ENCODE measurements at places on chromosomes 6 and 20.

DNA sequence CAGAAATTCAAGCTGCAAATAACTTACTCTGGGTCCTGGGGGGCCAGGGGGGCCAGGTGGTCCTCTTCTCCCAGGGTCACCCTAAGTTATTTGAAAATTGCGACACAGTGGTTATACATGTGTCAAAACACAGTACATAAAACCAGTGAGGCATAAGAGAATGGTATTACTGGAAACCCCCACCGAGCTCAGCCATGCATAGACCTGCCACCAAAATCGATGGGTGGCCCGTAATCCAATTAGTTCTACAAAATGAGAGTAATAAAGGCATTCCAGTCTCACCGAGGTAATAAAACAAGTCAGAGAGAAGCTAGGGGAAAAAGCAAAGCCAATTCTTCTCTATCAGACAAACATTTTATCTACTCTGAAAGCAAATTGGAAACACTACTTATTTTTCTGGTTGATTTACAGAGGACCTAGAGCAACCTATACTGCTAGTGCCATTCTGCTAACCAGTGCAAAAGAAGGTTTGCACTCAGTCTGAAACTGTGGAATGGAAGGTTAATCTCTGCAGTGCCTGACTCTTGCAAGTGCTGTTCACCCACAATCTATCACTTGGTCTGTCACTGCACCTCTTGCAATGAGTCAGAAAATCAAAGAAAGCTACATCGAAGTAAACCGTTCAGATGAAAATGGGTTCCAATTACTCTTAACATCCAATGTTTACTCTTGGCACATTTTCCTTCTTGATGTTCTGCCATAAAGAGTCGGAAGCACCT is 32.4 kb downstream of the COL9A1 start:
- DNase-seq: no peak

- no peak for DNase-seq
Measured at GRCh38 chr6:72649032-72649984, 27.4 kb downstream of the KCNQ5 start.

- DNase-seq: no peak
Measured at GRCh38 chr20:12219798-12220197, 302.1 kb downstream of the BTBD3 start.

DNA sequence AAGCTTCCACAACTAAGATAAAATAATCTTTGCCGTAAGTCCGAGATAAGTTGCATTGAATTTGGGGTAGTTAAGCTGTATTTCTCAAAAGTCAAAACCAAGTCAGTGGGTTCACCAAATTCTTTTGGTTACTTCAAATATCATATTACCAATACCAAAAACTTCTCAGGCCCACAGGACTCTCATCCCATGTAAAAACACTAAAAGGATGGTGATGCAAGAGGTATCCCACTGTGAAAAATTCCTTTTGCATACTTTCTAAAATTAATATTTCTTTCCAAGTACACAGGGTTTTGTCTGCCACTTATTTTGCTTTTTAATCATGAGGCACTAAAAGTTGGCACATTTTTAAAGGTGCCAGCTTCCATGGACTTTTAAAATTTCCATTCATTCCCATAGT is 151.3 kb downstream of the GJA10 start:
- no peak for DNase-seq

- DNase-seq: no peak
Measured at GRCh38 chr6:158369241-158369640, 57.0 kb downstream of the TULP4 start.

DNA sequence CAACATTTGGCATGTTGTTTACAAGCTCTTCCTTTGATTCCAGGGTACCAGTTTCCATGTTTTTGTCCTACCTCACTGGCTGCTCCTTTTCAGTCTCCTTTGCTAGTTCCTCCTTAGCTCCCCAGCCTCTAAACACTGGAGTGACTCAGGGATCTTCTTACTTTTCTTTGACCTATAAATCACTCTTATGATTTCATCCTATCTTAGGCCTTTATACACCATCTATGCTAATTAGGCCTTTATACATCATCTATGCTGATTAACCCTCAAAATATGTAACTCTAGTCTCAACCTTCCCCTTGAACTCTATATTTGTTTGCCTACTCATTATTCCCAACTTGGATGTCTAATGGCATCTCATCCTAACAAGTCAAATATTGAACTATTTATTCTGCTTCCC is 9.5 kb downstream of the TMEM30A start:
- DNase-seq: no peak

- no peak for DNase-seq
Measured at GRCh38 chr6:89530982-89531381, 98.0 kb downstream of the ANKRD6 start.

DNA sequence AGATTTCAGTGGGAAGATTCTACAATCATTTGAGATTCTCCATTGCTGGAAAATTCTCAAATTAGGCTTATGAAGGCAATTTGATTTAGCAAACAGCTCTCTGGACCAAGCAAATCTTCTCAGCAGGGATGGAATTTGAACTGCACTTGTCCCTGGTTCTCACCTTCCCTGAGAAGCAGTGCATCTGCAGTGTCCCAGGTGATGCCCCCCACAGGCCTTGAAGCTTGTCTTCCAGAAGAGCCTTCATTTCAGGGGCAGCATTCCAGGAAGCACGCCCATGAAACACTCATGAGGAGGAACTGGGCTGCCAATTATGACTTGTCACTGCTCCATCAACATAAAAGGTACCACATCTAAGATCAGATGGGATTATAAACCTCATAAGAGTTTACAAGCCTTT is 82.8 kb upstream of the HDAC2 start:
- no peak for DNase-seq

- no peak for DNase-seq
Measured at GRCh38 chr6:37709932-37710555, 12.4 kb upstream of the MDGA1 start.

DNA sequence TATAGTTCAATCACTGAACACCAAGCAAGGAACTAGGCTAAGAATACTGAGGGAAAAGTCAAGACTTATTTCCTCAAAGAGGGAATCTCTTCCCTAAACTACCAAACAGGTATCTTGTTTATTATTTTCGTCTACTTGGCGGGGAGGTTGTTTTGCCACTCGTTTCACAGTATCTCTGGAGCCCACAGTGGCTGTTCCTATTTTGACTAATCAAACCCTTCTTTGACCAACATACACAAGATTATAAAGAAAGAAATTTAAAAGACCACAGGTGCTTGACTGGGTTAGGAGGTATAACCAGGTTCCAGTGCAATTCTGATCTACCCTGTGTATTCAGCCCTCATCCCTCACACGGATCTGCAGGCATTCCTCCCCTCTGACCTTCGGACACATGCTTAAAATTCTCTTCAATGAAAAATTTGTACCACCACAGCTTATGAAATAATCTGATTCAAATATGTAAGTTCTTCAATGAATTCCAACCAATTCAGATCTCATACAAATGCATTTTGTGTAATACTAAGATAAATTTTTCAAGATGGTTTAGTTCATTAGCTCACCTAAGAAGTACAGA is 5.9 kb downstream of the MAN1A1 start:
- no peak for DNase-seq

GRCh38 chr6:129789974-129790373 is 71.1 kb downstream of the TMEM244 start:
- no peak for DNase-seq

- DNase-seq: no peak
Measured at GRCh38 chr6:52417675-52418111, 2.4 kb upstream of the EFHC1 start.

DNA sequence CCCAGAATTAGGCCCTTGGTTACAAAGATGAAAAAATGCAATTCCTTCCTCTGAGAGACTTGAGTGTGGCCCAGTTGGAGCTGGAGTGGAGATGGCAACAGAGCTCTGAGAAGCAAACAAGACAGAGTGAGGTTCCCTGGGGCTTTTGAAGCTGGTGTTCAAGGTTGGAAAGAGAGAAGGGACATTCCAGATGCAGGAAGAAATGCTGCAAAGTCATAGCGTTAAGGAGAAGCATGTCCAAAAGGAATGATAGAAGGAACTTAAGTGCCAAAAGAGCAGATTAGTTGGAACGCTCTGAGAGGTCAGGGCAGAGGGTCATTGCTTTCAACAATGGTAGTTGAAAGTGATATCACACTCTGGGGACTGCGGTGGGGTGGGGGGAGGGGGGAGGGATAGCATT is 251.8 kb downstream of the TBC1D7 start:
- DNase-seq: no peak

GRCh38 chr6:3251462-3252314 is 7.1 kb upstream of the PSMG4 start:
- no peak for DNase-seq

DNA sequence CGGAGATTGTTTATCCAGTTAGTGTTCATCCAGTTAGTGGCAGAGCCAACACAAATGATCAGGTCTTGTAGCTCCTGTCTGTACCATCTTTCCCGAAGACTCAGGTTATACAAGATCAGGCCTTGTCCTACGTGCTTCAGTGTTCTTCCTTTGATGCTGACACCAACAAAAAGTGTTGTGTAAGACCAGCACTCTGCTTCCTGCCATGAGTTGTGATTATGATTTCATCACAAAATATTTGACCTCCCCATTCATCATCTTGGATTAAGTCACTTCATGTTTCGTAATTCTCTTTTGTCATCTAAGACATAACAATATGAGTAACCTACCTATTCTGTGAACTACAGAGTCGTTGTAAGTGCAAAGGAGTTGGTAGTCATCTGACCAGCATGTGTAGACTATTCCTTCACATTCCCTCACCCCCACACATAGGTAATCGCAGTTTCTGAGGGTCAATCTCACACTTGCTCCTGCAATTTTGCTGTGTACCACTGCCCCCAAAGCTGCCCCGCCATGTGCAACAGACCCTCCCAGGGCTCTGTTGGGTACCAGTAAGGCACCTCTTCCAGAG is 135.6 kb upstream of the SLC22A23 start:
- no peak for DNase-seq

GRCh38 chr20:63100174-63100925 is 93.6 kb upstream of the BHLHE23 start:
- no peak for DNase-seq

DNA sequence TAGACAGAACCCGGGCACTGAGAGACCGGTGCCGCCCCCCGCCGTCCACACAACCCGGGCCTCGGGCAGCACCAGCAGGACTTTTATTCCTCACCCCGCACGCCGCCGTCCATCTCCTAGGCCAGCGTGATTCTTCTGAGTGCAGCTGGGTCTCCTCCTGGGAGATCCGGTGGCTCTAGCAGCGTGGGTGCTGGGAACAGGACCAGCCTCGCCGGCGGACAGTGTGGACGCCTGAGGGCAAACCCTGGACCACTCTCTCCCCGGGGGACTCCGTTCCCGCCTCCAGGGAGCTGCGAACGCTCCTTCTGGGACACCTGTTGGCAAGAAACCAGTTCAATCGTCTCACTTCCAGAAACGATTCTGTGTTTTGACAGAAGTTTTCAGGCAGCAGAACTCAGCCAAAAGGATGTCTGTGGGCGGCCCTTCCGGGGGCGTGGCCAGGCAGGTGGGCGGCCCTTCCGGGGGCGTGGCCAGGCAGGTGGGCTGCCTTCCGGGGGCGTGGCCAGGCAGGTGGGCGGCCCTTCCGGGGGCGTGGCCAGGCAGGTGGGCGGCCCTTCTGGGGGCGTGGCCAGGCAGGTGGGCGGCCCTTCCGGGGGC is 130.7 kb downstream of the DLL1 start:
- no peak for DNase-seq

DNA sequence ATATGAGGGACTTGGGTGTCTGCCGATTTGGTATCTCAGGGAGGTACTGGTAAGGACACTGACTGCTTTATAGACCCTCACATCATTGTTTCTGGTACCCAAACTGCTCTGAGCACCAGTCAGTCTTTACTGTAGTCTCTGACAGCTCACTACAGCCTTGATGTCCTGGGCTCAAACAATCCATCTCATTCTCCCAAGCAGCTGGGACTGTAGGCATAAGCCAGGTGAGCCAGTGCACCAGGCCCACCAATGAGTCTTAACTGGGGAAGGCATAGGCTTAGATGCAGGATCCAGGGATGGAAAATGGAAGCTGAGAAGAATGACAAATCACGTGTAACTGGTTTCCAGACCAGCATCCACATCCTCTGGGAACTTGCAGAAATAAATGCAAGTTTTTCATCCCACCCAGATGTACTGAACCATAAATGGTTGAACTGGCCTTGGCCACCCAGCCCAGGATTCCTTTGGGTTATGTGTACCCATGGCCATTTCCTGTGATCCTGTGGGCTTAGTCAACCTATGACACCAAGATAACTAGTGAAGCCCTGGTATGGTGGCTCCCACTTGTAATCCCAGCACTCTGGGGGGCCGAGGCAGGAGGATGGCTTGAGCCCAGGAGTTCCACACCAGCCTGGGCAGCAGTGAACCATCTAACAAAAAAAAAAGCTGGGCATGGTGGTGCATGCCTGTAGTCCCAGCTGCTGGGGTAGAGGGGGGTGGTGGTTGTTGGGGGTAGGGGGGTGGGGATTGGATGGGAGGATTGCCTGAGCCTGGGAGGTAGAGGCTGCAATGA is 5.8 kb downstream of the TUBB start:
- DNase-seq: no peak

DNA sequence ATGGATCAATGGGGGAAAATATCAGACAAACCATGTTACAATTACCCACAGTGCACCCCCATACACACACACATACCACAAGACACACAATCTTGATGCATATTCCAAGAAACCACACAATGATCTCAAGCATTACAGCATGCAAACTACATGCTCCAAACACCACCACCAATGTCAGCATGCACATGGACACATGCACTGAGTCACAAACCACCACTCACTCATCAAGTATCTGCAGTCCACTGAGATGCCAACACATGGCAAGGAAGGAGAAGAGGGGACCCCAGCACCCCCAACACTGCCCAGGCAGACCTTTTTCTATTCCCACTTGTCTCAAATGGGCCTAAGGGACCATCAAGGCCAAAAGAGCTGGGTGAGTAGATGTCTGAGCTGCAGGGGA is 91.6 kb downstream of the PREX1 start:
- no peak for DNase-seq
